Gastrocnemius medialis (tissue), 4 donors: ENCODE measurements at places on chromosomes 12 and 14. TPM values are rescaled to one million over a fixed set of nuclear protein-coding genes. Genes with fewer than 3 reads are reported as not detected.

VPS37B gene
- total RNA-seq: 8.2 TPM

PNMA1 gene
- 7.6 TPM for total RNA-seq

LRTM2 gene
- not detected for total RNA-seq

CLEC2B gene
- total RNA-seq: 8.3 TPM

GARIN6 gene
- not detected for total RNA-seq

- DNase-seq: no peak
Observed at GRCh38 chr14:97824218-97824617, 1027.0 kb downstream of the VRK1 start.

- no peak for DNase-seq
Observed at GRCh38 chr12:92529944-92530343, 172.8 kb upstream of the PLEKHG7 start.

DNA sequence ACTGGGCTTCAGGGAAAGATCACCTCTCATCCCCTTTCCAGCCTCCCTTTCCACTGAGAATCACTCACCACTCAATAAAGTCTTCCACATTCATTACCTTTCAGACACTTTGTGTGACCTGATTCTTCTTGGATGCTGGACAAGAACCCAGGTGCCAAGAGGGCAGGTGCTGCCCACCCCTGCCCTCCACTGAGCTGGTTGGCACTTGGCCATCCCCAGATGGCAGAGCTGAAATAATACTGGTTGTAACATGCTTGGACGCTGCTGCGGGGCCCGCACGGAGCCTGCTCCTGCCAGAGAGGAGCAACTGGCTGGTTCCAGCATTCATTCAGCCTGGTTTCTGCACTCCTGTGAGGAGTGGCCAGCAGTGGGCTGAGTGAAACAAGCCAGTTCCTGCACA is 386.7 kb upstream of the CCDC196 start:
- DNase-seq: no peak

GRCh38 chr12:18165422-18165871 is 75.5 kb upstream of the RERGL start:
- no peak for DNase-seq

GRCh38 chr14:45641541-45641940 is 388.5 kb upstream of the MIS18BP1 start:
- no peak for DNase-seq

DNA sequence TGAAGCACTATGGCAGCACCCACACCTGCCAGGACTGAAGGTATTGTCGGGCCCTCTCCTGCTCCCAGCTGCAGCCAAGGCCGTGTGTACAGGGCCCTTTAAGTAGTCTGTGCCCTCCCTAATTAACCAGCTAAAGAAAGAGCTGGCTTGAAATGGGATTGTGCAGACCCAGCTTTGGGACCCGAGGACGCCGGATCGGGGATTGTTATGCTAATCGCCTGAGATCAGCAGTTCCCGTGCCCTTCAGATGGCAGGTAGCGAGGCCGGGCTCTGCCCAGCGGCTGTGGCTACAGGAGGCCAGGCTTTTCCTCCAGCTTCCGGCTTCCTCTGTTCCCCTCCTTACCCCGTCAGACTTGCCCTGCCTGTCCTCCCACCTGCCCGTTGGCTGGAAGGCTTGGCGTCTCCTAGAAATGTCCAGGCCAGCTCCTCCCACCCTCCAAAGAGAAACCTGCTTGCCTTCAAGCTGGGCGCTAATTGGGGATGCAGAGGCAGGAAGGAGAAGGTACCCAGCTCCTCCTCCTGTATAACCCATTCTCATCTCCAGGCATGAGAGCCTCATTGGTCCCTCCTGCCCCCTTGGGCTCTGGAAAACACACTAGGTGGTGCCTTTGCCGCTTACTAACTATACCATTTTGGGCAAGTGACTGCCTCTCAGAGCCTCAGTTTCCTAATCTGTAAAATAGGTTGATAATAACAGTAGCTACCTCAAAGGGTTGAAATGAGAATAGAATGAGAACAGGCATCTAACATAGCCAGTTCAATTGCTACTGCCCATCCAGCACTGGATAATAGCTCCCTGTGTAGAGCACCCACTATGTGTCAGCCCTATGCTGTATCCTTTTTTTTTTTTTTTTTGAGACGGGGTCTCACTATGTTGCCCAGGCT is 25.8 kb upstream of the MSI1 start:
- DNase-seq: no peak

GRCh38 chr12:5396541-5396940 is 35.4 kb upstream of the NTF3 start:
- no peak for DNase-seq

DNA sequence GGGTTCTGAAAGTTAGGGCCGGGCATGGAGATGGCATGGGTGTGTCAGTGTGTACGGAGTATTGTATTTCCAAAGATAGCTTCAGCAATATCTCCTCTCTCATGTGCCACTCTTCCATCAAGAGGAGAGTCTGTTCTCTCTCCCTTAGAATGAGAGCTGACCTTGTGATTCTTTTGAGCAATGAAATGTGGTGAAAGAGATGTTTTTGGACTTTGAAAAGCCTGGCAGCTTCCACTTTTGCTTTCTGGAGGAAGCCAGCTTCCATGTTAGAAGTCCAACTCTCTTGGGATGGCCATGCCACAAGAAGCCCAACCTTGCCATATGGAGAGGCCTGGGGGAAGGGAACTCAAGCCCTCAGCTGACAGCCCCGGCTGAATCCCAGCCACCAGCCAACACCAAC is 72.4 kb upstream of the GZMB start:
- no peak for DNase-seq

DNA sequence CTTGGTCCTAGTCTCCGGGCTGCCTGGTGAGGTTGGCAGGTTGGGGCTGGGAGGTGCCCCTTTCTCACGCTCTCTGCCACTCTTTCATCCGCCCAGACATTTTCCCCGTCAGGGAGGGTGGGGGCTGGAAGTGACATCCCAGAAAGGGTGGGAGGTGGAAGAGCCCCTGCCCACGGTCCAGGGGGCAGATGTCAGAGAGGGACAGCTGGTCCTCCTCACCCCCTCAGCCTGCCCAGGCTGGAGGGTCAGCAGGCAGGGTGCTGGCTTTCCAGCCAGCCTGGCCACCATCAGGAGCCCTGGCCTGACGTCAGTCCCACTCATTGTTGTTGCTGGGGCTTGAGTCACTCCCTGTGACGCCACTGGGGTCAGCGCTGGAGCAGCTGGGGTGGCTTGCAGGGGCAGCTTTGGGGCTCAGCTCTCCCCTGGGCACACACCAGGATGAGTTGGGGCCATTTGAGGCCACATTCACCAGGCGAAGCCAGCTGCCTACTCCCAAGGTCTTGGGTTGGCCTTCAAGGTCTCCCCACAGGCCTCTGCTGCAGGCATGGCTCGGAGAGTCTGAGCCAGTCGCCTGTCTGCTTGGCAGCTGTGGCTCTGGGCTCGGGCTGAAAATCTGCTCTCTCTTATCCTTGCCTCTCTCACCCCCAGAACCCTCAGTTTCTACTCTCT is 5.7 kb upstream of the ATG101 start:
- no peak for DNase-seq

- no peak for DNase-seq
Observed at GRCh38 chr12:129394177-129394825, 509.5 kb downstream of the TMEM132D start.

- DNase-seq: no peak
Observed at GRCh38 chr12:4227046-4227445, 46.5 kb upstream of the CCND2 start.

GRCh38 chr12:103657331-103657730 is 70.3 kb downstream of the STAB2 start:
- no peak for DNase-seq

DNA sequence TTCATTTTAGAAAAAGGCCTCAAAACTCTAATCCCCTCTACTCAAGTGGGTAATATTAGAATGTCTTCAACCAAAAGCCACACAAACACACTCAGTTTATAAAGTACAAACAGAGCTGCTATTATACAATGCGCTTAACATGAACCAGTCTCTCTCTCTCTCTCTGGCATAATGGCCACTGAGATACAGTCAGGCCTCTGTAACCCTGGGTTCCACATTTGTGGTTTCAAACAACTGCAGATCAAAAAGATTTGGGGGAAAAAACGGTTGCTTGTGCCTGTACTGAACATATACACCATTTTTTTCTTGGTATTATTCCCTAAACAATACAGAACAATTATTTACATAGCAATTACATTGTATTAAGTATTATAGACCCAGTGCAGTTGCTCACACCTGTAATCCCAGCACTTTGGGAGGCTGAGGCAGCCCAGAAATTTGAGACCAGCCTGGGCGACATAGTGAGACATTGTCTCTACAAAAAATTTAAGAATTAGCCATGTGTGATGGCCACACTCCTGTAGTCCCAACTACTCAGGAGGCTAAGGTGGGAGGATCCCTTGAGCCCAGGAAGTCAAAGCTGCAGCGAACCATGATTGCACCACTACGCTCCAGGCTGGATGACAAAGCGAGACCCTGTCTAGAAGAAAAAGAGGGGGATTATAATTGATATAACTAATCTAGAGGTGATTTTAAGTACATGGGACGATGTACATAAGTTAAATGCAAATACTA is 5.6 kb downstream of the SLC11A2 start:
- no peak for DNase-seq

DNA sequence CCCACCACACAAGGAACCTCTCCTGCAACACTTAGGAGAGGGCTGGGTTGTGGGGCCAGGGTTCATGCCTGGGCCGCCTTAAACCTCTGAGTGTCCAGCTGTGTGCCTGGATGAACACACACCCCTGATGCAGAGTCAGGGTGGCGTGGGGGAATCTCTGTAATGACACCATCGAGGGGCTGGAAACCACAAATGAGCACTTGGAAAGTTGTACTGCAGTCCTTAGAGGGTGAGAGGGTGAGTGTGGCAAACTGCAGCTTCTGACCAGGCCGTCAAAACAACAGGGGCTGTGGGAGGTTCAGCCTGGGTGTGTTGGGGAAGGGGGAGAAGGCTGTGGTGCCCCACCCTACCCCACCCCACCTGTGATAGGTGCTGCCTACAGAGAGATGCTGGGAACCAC is 12.4 kb upstream of the KRT5 start:
- no peak for DNase-seq

GRCh38 chr12:72133497-72134055 is 138.6 kb upstream of the TRHDE start:
- DNase-seq: no peak

DNA sequence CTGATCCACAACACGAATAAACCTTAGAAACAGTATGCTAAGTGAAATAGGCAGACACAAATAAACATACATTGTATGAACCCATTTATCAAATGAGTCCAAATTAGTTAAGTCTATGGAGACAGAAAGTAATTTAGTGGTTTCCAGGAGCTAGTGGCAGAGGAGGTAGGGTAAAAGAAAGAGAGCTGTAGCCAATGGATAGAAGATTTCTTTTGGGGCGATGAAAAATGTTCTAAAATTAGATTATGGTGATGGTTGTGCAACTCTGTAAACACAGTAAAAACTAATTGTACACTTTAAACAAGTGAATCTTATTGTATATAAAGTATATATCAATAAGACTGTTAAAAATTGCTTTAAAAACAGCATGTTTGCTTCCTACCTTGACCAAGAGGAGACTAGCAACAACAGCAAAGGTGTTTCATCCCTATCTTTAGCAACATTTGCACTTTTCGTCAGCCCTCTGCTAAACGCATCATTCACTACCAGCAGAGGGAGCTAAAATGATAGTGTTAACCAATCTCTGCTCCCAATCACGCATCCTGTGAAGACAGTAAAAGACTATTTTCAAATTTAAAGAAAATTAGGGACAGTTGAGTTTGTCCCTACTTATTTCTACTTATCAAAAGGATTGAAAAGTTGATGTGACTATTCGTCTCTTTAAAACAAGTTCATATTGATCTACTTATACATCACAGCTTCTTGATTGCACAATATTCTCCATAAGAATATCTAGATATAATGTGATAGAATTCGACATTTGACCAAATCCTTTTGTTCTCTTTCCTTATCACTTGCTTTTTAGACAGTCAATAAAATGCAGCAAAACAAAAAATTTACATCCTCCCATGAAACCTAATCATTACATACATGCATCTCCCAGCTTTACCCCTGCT is 24.0 kb upstream of the LGR5 start:
- no peak for DNase-seq
